ENCODE measurements at places on chromosomes 12 and 14. TPM values are rescaled to one million over a fixed set of nuclear protein-coding genes. Genes with fewer than 3 reads are reported as not detected.

DNA sequence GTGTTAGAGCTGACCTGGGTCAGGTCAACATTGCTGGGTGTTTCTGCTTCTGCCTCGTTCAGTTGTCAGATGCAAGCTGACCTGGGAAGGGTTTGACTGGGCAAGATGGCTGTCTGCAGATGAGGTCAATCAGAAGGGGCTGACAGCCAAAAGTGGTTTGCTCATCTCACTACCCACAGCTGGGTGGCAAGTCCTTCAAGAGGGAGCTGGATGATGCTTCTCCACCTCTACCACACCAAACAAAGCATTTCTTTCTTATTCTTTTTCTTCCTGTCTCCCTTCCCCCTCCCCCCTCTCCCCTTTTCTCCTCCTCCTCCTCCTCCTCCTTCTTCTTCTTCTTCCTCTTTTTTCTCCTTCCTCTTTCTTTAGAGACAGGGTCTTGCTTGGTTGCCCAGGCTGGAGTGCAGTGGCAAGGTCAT, 268.2 kb upstream of the PLEKHG7 start:
- no peak for DNase-seq

Gene TAS2R9
- total RNA-seq, result 0.28 TPM

GRCh38 chr14:31080484-31080883, 54.3 kb upstream of the STRN3 start:
- no peak for DNase-seq

DNA sequence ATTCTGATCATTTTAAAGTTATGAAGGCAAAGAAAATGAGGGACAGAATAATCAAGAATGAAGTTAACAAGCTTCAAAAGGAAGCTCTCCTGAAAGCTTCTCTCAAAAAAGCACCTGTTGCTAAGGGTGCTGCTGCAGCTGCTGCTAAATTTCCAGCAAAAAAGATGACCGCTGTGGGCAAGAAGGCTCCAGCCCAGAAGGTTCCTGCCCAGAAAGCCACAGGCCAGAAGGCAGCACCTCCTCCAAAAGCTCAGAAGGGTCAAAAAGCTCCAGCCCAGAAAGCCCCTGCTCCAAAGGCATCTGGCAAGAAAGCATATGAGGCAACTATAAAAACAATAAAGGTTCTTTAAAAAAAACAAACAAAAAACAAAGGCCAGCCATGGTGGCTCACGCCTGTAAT, 52.7 kb upstream of the NR2C1 start:
- DNase-seq, result no peak

GRCh38 chr14:101097109-101097793, 193.7 kb upstream of the RTL1 start:
- no peak for DNase-seq

DNA sequence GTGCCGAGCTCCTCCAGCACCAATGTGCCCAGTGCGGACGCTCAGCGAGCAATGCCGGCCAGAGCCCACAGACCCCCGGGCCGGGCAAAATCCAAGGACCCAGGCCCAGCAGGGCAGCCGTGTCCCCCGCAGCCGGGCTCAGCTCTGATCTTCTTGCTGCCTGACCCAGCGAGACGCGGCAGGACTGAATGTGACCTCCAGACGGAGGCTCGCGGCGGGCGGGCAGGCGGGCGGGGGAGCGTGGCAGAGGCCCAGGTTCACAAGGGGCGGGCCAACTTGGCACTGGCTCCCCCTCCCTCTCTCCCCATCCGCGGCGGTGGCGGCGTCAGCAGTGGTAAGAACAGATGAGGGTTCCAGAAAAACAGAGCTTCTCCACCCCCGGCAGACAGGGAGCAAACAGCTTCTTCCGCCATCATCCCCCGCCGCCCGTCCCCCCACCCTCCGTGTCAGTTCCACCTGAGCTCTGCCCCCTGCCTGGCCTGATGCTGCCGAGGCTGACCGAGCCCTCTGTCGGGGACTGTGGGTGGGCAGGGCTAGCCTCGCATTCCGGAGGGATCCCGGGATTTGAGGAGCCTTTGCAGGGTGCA, 94.3 kb downstream of the RFLNA start:
- peak; percentile 87 for DNase-seq

- no peak for DNase-seq
Measured at GRCh38 chr14:89574420-89574819, 157.4 kb upstream of the FOXN3 start.

- DNase-seq, result peak; percentile 20
Measured at GRCh38 chr12:53493610-53494391, 5.5 kb downstream of the MAP3K12 start.

Gene KRT2
- total RNA-seq, result not detected

Gene OTX2
- not detected for total RNA-seq

DNA sequence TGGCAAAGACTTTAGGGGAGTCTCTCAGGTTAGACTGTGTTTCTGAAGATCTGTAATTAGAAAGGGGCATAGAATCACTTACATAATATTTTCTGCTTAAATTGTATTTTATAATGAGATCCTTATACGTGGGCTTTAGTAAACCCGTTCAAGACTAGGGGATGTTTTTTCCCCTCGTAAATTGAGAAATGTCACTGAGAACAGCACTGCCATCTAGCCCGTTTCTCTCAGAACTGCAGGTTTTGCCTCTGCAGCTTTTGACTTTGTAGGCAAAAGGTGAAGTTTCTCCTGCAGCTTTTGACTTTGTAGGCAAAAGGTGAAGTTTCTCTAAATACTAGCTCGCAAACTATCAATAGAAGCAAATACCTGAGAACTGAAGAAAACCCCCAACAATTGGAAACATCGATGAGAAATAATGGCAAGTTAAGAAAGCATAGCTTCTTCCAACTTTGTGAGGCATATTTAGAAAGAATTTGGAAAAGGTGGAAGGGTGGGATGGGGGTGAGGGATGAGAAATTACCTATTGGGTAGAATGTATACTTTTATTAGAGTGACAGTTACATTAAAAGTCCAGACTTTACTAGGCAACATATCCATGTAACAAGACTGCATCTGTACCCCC, 9.9 kb upstream of the ASPG start:
- no peak for DNase-seq

Gene LAG3
- total RNA-seq, result 14.6 TPM

Gene TAS2R13
- total RNA-seq, result 4.8 TPM

GRCh38 chr14:57501039-57501557, 7.4 kb upstream of the CCDC198 start:
- no peak for DNase-seq

Gene SELPLG
- 6.5 TPM for total RNA-seq

DNA sequence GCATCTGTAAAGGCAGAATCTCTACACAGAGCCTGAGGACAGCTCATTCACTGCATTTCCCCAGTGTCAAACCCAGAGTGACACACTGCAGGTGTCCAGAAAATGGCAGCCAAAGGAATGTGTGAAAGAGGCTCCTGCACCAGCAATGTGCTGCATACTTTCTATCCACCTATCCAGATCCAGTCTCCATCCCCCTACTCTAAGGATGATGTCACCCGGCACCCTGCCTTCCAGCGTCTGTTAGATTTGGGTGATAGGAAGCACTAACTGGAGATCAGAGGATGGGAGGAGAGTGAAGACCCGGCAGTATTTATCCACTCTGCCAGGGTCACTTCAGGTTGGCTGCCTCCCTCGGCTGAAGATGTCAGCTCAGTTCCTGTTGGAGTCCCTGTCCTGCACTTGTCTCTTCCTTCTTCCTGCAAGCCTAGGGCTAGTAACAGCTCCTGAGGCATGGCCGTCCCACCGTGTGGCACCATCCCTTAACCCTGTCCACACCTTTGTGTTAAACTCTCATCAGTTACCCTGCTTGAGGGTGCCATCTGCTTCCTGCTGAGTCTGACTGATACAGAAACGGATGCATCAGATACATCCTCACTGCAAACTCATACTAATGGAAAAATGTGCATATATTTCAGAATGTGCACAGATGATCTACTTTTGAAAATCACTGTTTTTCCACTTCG, 13.0 kb upstream of the GPR68 start:
- no peak for DNase-seq
